Pancreas (tissue), 10 donors: ENCODE measurements at places on chromosomes 11 and 22. TPM values are rescaled to one million over a fixed set of nuclear protein-coding genes. Genes with fewer than 3 reads are reported as not detected.
A peak's percentile ranks its signal among the peaks of the same experiment; 100 is the strongest.

GRCh38 chr11:63873311-63873710 is 34.4 kb downstream of the MARK2 start:
- no peak overlapping the region for H3K4me3 ChIP-seq
- no peaks in the 10 kb centered on the region for H3K27me3 ChIP-seq
- no peaks in the 10 kb centered on the region for H3K36me3 ChIP-seq
- peak overlapping the region; percentile 21 for H3K27ac ChIP-seq
- peaks cover 59% of the 10 kb centered on the region for H3K4me1 ChIP-seq
- DNase-seq = no peak

DNA sequence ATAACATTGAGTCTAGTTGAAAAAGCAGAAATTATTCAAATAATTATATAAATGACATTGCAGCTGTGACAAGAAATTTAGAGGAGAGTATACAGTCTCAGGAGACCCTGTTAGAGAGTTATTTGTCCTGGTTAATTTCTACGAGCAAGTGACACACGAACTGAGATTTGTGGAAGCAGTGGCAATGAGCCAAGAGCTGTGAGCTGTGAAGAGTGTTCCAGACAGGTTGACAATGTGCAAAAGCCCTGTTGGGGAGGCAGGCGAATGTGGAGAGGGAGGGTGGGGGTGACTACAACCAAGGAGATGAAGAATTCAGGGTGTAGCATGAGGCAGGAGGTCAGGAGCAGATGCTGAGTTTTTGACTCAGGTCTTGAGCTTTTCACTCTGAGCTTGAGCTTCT is 620.2 kb upstream of the TENM4 start:
- H3K27ac ChIP-seq = no peak overlapping the region
- H3K36me3 ChIP-seq = no peaks in the 10 kb centered on the region
- no peak overlapping the region for H3K4me3 ChIP-seq
- DNase-seq = no peak
- no peaks in the 10 kb centered on the region for H3K4me1 ChIP-seq

- no peak overlapping the region for H3K4me3 ChIP-seq
- H3K27me3 ChIP-seq = no peaks in the 10 kb centered on the region
- no peaks in the 10 kb centered on the region for H3K4me1 ChIP-seq
- no peak overlapping the region for H3K27ac ChIP-seq
- no peak for DNase-seq
Observed at GRCh38 chr11:16242806-16243205, 113.5 kb downstream of the SOX6 start.

The TSPAN18 gene
- polyA plus RNA-seq = 1.2 TPM

DNA sequence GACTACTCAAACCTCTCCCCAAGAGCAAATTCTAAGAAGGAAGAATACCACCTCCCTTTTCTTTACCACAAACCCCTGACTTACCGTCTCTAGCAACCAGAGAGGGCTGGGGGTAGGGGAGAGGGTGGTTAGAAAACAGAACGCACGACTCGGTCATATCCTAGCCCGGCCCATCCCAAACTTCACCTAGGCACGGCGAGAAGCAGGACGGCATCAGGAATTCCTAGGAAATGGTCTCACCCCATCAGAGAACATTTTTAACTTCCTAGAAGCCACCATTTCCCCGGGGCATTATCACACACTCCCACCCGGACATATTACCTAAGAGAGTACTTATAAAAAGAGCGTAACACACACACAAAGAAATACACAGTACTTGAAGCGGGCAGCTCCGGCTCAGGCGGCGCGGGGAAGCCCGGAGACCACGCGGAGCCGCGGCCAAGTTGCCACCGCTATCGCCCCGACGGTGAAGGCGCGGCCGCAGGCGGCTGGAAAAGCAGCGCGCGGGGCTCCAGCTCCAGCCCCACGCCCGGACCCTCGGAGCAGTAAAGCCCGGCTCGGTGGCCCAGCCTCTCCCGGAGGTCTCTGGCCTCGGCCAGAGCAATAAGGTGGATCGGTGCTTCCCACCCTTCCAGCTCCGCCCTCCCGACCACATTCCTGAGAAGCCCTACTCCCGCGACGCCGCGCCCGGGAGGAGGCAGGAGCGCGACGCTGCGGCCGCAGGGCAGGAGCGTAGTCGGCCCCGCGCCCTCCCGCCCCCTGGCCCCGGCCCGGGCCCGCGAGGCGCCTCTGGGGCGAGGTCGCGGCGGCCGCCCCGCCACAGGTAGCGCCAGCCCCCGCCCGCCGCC is 878 bp downstream of the RRAS2 start:
- no peaks in the 10 kb centered on the region for H3K27me3 ChIP-seq
- peak overlapping the region; percentile 80 for H3K4me3 ChIP-seq
- peak; percentile 56 for DNase-seq
- H3K27ac ChIP-seq = peak overlapping the region; percentile 66
- H3K36me3 ChIP-seq = no peaks in the 10 kb centered on the region

DNA sequence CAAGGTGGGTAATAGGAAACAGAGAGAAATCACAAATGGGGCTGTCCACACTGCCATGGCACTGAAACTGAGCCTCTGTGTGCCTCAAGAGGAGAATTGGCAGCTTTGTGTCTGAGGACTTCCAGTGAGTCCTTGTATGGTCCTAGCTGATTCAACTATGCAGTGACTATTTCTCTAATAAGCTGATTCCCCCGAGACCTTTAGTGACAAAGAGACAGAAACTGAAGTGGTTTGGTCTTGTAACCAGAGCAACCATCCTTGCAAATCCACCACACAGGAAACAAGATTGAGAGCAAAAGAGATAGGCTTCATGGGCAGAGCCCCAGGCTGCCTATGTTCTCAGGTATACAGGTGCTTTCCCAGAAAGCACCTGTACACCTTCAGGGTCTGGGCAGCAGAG is 1038.5 kb downstream of the NTM start:
- no peaks in the 10 kb centered on the region for H3K36me3 ChIP-seq
- no peak overlapping the region for H3K4me3 ChIP-seq
- no peaks in the 10 kb centered on the region for H3K4me1 ChIP-seq
- H3K27me3 ChIP-seq = no peaks in the 10 kb centered on the region
- DNase-seq = no peak
